ENCODE measurements at places on chromosomes 6 and 20. TPM values are rescaled to one million over a fixed set of nuclear protein-coding genes. Genes with fewer than 3 reads are reported as not detected.

Gene MYL9
- 20.3 TPM for total RNA-seq

Gene CLPSL2
- not detected for total RNA-seq

- peak; percentile 15 for DNase-seq
Observed at GRCh38 chr6:25295651-25296050, 16.5 kb downstream of the CARMIL1 start.

DNA sequence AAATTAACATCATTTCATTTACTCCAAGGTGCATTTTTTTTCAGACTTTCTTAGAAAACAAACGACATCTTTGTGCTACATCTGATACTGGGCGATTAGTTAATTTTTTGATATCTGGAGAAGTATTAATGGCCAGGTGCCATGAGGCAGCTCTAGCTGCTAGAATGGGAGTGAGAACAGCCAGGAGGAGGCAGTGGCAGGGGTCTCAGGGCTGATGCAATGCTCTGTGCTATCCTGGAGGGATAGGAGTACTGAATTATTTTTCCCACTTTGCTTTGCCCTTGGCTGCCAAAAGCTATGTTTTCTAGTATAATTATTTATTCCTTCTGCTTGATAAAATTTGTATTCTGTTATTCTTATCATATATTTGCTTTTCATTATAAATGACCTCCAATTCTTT is 133.6 kb upstream of the NOX3 start:
- no peak for DNase-seq

DNA sequence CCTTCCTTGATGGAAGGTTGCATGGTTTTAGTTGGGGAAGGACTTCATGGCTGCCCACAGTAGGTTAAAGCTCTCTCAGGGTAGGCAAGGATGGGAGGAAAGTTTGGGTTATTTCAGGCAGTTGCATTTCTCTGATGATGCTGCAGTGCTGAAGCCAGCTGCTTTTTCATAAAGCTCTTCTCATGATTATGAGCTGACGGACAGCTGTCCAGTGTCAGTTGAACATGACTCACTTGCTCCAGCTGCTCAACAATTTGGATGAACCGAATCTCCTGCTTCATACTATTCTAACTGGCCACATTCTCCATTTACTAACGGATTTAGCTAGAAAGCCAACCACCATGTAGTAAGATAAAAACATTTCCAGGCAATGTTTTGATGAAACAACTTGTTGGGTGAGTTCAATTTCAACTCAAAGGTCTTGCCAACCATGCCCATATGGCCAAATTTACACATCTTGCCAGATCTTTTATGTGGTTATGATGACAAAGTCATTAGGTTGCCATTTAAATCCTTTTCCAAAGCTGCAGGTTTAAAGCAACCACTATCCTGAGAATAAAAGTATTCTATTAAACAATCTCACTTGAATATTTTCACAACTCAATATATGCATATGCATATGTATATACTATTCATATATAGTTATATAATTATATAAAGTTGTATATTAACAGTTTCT is 125.9 kb downstream of the HS3ST5 start:
- peak; percentile 26 for DNase-seq

DNA sequence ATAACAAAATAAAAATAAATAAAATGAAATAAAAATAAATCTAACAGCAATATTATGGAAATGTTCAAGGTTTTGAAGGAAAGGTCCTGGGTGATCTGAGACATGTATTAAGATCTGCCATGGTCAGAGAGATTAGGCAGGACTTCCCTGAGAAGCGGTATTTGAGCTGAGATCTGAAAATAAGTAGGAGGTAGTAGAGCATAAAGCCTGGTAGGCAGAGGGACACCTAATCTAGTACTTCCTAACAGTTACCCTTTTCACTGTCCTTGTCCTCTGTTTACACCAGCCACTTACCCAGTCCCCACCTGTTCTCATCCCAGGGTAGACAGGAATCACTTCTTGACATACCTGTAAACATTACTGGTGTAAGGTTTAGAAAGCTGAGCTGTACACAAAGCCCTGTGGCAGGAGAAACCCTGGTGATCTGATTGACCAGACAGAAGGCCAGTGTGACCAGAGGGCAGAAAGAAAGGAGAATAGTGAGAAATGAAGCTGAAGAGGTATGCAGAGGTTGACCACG is 8.3 kb upstream of the ZNF318 start:
- no peak for DNase-seq

- DNase-seq, result peak; percentile 100
Observed at GRCh38 chr20:38181207-38181801, 16.2 kb upstream of the TGM2 start.

DNA sequence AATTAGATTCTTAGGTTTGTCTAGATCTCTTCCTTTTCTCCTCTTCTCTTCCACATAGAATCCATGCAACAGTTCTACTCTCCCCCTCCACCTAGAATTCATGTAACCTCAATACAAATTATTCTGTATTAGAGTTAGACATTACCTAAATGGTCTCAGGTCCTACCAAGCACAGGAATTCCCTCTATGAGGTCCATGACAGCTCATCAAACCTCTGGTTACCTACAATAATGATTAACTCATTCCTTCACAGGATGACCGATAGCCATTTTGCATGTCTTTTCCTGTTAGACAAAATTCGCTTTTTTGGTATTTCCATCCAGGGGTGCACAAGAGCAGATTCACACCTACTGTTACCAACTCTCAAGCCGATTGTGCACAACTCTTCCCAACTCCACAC is 27.4 kb upstream of the BMP2 start:
- no peak for DNase-seq

- DNase-seq, result no peak
Observed at GRCh38 chr6:119845161-119845560, 495.6 kb upstream of the MAN1A1 start.

GRCh38 chr6:137025786-137026730 is 18.7 kb downstream of the IL20RA start:
- DNase-seq, result peak; percentile 10

Data from RPMI7951 (cell line).